ENCODE measurements at places on chromosomes 12 and 14.

DNA sequence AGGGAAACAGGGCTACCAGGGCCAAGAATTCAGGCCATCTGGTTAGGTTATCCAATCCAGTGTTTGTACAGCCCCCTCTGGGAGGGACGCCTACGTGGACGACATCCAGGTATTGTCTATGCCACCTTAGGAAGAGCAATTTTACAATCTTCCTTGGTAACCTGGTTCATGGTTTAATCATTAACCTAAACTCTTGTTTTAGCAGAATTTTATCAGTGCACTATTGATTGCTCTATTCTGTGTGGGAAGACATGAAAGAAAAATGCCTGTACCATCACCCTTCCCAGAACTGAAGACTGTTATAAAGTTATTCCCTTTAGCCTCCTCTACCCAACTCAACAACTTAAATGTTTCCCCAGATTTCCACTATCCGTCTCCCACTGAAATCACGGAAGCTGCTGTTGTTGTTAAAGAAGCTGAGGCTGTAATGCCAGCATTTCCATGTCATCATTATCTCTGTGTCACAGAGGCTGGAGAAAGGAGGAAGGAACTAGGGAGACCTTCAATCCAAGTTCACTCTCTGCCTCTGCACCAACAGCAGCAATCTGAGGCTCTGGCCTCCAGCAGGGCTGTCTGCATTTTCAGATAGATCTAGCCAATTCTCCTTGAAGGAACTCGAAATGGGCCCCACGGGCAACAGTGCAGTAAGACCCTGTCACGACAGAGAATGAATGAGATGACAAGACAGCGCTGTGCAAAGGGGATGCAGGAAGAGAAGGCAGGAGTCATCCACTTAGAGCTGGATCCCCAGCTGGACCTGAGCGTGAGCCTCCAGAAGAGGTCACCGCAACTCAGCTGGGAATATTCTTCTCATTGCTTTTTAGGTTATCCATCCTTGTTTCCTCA, 183.4 kb upstream of the GZMB start:
- ATAC-seq, result no peak

GRCh38 chr12:88390811-88391210, 189.5 kb downstream of the KITLG start:
- no peak for ATAC-seq

DNA sequence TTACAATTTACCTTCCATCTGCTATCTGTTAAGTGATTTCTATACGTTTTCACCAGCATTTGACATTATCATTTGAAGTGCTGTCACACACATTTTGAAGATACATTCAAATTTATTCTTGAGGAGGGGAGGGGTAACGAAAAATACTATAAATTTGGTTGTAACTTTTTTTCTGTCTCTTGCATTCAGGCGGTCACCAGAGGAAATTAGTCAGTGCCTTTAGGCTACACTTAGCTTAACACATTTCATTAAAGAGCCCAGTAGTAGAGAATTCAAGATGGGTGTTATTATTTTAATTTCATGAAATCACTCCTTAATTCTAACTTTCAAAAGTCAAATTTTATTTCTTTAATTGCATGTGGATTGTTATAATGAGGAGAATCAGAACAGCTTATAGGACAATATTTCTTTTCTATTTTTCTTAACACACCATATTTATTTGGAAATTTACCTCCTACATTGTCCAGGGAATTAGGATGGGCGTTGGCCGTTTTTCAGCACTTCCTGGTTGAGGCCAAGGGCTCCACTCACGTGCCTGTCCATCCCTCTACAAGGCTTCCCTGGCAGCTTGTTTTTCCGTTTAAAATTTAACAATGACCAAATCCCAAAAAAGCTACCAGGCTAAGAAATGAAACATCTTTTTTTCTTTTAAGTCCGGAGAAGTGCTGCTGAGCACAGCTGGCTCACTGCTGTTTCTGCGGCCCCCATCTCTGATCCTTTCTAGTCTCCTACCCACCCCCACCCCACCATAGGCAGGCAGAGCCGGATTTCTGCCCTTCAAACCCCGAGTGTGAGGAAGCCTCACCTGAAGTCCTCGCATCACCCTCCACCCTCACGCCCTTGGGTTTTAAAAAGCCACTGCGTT, 1.1 kb upstream of the FAR2 start:
- no peak for ATAC-seq

GRCh38 chr14:100747021-100747586, 20.4 kb downstream of the DLK1 start:
- ATAC-seq, result peak; percentile 64

- ATAC-seq, result no peak
Observed at GRCh38 chr14:36738269-36738668, 76.6 kb downstream of the PAX9 start.
